ENCODE measurements at places on chromosomes 1 and 21. TPM values are rescaled to one million over a fixed set of nuclear protein-coding genes. Genes with fewer than 3 reads are reported as not detected.

The OR6N1 gene
- not detected for total RNA-seq

The SLC6A17 gene
- 5.8 TPM for total RNA-seq

The MYBPH gene
- not detected for total RNA-seq

The IFI44L gene
- total RNA-seq = 0.02 TPM

The CYP4A11 gene
- not detected for total RNA-seq

The RUSC1 gene
- 48.9 TPM for total RNA-seq
